ENCODE measurements at places on chromosomes 11 and 22. TPM values are rescaled to one million over a fixed set of nuclear protein-coding genes. Genes with fewer than 3 reads are reported as not detected.

DNA sequence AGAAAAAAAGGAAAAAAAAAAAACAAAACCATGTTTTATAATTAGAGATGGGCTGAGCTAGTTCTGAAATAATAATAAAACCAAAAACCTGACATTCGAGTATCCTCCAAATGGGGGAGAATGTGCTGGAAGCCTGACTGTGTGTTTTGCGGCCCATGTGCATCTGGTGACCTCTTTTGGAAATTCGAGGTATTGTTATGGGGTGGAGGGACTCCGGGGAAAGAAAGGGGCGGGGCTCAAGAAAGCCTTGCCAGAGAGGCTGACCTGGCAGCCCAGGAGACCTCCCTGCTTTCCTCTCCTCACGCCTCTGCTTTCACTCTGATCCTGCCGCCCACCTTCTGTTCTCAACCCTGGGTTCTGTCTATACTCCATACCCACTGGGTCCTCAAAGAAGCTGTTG is 72.9 kb downstream of the CTTN start:
- no peak for DNase-seq

- no peak for DNase-seq
Measured at GRCh38 chr11:43697679-43698078, 17.1 kb downstream of the HSD17B12 start.

GRCh38 chr11:15346907-15347306 is 232.2 kb downstream of the INSC start:
- DNase-seq: no peak

GRCh38 chr22:45291061-45291930 is 6.5 kb downstream of the UPK3A start:
- DNase-seq: no peak

DNA sequence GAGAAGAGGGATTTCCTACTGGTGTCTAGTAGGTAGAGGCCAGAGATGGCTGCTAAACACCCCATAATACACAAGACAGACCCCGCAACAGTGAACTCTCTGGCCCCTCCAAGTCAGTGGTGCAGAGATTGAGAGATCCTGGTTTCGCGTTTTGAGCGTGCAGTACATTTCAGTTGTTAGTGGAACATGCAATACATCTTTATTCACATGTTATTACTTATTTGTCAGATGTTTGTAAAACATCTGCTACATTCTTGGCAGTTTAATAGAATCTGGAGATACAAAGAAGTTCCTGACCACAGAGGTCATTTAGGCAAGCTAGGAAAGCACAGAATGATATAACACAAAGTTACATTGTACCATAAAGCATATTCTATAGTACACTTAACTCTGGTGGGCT is 41.5 kb downstream of the ST3GAL4 start:
- DNase-seq: no peak

The UBE2L6 gene
- 53.5 TPM for total RNA-seq
